ENCODE measurements at places on chromosomes 7 and 10.

DNA sequence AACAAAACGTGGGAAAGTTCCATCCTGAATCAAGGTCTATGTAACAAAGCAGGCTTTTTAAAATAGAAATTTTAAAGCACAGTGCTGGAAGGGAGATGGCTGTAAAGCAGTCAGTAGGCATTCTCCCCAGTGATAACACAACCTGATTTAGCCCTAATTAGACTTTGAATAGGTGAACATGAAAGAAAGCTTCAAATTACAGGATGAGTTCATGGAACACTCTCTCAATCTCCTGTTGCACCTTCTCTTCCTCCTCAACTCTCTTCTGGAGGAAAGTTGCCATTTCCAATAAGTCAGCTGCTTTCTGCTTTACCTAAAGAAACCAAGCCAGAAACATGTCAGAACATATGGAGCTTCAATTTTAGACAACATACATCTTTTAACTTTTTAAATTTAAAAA, 20.1 kb downstream of the SFR1 start:
- DNase-seq: no peak

GRCh38 chr10:57786850-57787750, 480.6 kb downstream of the IPMK start:
- DNase-seq: no peak

DNA sequence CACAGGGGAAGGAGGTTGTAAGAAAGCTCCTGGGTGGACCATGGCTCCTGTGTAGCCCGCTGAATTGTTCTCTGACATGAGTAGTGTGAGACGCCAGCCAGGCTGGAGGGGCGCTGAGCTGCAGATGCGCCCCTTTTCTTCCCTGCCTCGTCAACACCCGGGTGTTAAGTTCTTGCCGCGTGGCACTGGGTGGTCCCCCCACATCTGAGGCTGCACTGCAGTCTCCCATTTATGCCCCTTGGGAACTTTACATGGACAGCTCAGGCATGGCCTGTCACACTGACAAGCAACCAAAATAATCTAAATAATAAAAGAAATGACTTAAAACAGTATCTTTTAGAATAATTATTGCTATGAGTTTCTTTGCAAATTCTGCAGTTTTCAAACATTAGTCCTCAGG, 34.6 kb upstream of the HSPA12A start:
- DNase-seq: no peak

DNA sequence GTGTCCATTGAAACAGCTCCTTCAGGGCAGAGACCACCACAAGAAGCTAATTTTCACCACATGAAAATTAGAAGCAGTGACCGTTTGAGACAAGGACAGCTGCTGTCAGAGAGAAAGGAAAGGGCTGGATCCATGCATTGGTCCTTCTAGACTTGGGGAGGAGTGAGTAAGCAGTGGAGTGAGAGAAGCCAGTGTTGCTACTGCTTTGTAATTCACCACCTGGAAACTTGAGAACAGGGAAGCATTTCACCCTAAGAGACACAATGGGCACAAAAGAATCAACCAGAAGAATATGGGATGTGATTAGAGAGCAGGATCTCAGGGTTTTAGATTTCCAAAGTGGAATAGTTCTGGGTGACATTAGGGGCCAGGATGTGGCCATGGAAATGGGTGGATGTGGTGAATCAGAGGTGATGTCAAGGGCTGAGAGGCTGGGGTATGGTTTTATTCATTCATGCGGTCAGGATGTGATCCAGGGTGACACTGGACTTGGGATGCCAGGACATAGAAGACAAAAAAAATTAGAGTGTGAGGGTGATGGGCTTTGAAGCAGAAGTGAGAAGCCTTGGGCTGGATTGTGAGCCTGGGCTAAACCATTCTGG, 61.6 kb downstream of the DENND11 start:
- no peak for DNase-seq

GRCh38 chr7:12199363-12199762, 11.7 kb upstream of the TMEM106B start:
- no peak for DNase-seq

- no peak for DNase-seq
Observed at GRCh38 chr7:108311446-108312168, 144.6 kb downstream of the NRCAM start.

- DNase-seq: no peak
Observed at GRCh38 chr10:2210088-2210487, 472.8 kb upstream of the ADARB2 start.

DNA sequence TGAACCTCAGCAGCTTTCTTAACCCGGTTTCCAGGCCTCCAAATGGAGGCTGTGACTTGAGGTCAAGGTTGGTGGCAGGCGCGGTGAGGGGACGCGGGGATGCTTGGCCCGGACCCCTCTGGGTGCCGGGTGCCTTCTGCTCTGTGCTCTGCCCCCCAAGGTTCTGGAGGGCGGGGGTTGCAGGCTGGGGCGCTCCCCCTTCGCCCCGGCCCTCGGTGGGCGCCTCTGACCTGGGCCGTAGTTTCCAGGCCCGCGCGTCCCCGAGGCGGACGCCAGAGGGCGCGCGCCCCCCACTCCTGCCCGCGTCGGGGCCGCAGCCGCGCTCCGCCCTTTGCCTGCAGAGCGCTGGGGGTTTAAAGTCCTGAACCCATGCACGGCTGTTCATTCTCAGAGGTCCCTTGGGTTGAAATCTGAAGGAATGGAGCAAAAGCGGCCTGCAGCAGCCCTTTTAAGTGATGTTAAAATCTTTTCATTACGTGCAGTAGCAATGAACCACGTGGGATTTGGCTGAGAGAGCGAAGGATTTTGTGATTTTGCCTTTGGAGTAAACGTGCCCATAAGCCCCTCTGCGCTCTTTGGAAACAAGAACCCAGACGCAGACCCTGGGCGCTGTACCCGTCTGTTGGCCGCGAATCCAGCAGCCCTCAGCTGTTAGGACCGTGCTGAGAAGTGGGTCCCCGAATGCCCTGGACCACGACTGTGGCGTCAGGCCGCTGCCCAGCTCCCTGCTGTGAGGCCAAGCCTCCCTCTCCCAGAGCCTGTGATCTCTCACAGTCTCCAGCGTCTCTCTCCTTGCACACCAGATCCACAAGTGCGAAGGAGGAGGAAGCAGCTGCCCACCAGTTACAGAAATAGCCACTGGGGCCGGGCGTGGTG, 135.0 kb downstream of the ACTR3B start:
- DNase-seq: peak; percentile 70

DNA sequence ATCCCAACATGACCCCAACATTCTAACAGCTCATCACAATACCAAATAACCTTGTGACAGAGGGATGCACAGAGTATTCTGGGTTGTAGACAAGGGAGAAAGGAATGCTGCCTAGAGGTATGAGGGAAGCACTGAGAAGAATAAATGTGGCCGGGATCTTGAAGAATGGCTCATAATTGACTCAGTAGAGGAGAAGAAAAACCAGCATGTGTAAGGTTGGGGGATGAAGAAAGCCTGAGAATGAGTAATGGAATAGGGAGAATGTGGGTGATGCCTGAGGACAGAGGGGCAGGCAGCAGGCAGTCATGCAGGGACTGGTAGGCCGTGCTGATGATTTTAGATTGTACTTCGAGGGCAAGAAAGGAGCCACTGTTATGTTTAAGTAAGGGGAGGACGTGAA, 75.4 kb upstream of the ELMO1 start:
- no peak for DNase-seq

DNA sequence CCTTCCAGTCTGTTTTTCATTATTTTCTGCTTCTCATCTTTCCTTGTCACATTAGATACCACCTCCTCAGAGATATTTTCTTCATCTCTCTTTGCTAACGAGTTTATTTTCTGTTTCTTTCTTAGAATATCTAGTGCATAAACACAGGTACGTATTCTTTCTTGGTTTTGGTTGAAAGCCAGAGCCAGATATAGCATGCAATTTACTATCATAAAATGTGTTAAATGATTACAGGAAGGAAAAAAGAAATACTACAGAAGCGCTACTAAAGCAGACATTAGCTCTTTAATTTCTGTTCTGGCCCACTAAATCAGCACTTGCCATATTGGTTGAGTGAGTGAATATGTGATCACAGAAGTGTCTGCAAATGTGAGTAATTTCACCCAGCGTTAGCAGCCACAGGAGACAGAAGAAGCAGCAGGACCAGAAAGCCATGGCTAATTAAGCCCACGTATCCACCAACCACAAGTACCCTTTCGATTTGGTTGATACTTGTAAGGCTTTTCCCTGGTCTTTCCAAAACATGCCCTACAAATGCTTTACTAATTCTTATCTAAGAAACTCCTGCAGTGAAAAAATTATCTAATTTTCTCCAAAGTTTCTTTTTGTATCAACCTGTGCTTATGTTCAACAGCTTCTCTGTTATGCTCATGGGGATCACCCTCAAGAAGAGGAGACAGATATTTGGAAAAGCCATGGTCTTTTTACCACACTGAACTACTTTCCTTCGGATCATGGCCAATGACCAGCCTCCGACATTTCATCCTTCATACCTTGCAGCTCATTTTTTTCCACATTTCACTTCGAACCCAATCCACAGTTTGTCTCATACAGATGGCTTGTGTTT, 23.1 kb upstream of the MACC1 start:
- DNase-seq: no peak

- no peak for DNase-seq
Observed at GRCh38 chr10:115963848-115964247, 309.2 kb downstream of the GFRA1 start.

DNA sequence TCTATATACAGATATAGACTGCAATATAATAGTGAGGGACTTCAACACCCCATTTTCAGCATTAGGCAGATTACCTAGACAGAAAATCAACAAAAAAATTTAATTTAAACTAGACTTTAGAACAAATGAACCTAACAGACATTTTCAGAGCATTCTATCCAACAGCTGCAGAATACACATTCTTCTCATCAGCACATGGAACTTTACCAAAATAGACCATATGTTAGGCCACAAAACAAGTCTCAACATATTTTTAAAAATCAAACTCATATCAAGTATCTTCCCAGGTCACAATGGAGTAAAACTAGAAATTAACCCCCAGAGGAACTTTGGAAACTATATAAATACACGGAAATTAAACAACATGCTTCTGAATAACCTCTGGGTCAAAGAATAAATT, 169.6 kb downstream of the MTERF1 start:
- DNase-seq: no peak

DNA sequence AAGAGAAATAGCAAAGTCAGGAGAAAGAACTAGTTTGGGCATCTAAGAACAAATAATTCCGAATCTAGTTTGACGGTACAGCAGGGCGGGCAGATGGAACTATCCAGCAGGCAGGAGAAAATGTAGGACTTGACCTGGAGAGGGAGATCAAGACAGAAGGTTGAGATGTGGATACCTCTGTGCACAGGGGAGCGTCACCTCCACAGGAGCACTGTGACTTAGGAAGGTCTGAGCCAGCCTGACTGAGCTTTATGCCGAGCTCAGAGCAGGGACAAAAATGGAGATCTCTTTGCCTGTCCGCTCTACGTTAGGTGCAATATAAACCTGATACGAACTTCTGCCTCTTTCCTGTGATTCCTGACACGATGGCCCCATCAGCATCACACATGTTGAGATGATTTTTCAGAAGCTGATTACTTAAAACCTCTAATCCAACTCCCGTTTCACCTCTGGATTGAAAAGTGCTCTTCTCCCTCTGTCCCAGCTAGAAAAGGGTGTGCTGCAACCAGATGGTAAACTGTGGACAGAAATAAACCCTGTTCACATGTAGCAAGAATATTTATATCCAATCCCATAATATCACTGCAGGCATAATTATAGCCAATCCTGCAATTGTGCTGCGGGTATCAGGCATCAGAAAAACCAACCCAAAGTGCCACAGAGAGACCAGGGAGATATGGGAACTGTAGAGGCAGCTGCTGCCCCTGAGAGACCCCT, 13.6 kb upstream of the SORBS1 start:
- DNase-seq: no peak

DNA sequence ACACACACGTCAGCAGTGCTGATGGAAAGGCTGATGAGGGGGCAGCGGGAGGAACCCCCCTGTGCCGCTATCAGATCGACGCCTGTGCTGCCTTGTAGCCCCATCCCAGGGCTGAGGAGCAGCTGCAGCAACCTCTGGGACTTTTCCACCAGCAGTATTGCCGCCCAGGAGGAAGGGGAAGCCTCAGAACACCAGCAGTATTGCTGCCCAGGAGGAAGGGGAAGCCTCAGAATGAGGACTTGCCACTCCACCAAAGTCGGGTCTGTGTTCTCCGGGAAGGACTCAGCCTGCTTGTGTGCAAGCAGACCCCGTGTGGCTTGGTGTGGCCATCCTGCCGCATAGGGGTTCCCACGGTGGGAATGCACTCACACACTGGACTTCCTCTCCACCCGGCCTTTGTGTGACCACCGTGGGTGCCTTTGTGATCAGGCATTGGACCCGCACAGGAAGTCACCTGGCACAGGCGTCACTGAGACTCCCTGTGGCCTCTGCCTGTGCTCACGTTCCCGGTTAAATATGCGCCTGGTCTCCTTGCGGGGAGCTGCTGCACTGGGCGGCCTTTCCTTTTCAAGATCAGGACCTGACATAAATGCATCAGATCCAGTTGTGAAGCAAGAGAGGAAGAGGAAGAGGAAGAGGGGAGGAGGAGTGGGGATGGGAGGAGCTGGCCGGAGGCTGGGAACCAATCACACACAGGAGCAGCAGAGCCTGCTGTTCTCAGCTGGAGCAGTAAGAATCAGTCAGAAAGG, 248.5 kb downstream of the DNAJB6 start:
- DNase-seq: no peak

DNA sequence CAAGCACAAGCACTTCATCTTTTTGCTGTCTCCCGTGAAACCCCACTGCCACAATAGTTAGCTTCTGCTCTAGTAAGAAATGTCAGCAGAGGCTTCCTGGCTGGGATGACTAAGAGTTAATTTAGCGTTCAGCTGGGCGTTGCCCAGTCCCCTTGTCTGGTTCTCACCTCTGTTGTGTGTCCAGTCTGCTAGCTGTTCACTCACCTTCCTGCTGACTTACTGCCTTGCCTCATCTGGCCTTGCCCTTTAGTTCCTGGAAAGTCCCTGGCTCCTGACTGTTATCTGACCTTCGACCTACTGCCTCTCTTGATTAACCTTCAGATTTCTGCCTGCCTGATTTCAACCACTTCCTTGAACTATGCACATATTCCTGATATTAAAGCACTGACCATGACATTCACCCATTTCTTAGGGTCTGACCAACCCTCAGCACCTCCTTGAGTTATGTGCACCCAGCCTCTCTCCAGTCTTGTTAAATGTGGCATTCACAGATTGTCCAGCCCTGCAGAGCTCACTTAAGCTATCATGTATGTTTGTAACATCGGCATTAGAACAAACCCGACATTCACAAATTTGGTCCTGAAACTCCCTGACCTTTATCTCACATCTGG, 30.3 kb downstream of the C7orf33 start:
- DNase-seq: no peak

DNA sequence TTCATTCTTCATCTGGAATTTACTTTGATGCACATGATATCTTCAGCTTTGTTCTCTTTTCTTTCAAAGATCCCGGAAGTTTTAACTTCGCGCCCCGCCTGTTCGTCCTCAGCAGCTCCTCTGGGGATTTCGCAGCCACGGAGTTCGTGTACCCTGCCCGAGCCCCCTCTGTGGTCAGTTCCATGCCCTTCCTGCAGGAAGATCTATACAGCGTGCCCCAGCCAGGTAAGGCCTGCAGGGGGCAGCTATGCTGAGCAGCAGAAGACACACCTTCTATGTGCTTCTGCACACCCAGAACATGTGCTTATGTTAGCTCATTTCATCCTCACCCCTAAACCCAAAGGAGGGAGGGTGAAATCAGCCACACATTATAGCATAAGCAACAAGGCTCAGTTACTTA, 79.7 kb upstream of the LYZL2 start:
- no peak for DNase-seq

Data from HuH-7.5 (cell line).